Left renal pelvis (tissue), 4 donors: ENCODE measurements at places on chromosomes 5 and 9. TPM values are rescaled to one million over a fixed set of nuclear protein-coding genes. Genes with fewer than 3 reads are reported as not detected.

GRCh38 chr9:79688363-79688762 is 116.6 kb downstream of the TLE4 start:
- no peak for DNase-seq

GRCh38 chr9:5499157-5499556 is 11.2 kb upstream of the PDCD1LG2 start:
- DNase-seq = no peak

DNA sequence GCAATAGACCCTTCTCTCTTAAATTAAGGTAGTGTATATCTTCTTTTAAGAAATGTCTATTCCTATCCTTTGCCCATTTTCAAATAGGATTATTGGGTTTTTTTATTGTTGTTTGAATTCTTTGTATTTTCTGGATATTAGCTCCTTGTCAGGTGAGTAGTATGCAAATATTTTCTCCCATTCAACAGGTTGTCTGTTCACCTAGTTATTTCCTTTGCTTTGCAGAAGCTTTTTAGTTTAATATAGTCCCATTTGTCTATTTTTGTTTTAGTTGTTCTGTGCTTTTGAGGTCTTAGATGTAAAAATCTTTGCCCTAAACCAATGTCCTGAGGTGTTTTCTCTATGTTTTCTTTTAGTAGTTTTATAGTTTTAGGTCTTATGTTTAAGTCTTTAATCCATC is 104.7 kb downstream of the CWC27 start:
- no peak for DNase-seq

DNA sequence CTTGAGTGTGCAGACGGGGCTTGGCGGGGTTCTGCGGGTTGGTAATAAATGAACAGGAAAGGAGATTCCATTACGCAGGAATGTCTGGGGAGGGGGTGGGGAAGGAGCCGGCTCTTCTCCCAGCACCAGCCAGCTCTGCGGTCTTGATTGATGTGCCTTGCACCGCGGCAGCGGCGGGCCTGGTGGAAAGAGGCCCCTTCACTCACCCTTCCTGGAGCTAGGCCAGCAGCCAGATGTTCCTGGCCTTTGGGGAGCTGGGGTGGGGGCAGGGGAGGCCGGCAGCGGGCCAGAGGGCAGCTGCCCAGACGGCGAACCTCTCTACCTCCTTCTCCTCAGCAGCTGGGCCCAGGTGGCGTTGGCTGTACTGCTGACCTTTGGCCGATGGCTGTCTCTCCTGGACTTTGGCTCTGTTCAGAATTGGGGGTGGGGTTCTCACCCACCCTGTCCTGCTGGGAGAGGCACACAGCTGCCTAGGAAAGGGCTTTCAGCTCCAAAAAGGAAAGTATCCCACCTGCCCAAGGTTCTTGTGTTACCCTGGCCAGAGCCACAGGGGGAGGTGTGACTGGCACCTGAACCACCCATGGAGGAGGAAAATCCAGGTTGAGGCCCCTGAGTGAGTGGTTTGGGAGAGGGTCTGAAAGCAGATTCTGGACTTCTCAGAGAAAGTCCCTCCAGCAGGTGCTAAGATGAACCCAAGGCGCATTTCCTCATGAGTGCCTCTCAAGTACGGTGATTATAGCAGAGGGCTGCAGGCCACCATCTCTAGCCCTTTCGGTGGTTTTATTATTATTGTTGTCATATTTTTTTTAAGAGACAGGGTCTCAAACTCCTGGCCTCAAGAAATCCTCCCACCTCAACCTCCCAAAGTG is 58.0 kb upstream of the SYNPO start:
- DNase-seq = no peak

- no peak for DNase-seq
These were observed 27.1 kb downstream of the GRAMD2B start for GRCh38 chr5:126450346-126450745.

GRCh38 chr5:96952974-96953730 is 17.3 kb downstream of the LNPEP start:
- DNase-seq = no peak

- DNase-seq = no peak
These were observed 17.4 kb downstream of the C5orf15 start for GRCh38 chr5:133950821-133951612.

DNA sequence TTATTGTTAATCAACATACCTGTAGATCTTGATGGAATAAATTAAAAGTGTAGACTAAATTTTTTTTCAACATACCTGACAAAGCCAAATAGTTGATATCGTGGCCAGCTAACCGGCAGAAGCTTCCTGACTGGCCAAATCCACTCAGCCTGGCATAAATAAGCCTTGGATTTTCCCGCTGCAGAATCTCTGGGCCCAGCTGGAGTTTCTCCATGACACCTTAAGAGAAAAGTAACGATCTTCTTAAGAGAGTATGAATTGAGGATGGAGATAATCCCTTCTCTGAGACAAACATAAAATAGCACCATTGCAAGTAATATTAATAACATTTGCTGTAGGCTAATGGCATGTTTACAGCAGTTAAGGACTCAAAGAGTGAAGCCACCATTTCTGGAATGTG is 2.2 kb downstream of the AMACR start:
- DNase-seq = no peak

DNA sequence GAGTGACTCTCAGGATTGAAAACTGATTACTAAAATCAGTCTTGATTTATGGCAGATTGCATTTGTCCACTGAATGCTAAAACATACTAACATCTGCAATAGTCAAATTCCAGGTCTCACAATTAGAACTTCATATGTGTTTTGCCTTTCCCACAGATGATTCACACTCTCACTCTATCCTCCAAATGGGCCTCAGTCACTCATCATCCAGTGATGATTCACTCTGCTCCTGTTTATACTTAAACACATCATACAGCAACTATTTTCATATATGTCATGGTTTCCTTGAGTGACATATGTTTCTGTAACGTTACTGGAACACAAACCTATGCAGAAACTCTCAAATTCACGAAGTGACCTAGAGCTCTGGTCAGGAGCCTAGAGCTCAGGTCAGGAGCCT is 512.9 kb downstream of the HINT1 start:
- no peak for DNase-seq

DNA sequence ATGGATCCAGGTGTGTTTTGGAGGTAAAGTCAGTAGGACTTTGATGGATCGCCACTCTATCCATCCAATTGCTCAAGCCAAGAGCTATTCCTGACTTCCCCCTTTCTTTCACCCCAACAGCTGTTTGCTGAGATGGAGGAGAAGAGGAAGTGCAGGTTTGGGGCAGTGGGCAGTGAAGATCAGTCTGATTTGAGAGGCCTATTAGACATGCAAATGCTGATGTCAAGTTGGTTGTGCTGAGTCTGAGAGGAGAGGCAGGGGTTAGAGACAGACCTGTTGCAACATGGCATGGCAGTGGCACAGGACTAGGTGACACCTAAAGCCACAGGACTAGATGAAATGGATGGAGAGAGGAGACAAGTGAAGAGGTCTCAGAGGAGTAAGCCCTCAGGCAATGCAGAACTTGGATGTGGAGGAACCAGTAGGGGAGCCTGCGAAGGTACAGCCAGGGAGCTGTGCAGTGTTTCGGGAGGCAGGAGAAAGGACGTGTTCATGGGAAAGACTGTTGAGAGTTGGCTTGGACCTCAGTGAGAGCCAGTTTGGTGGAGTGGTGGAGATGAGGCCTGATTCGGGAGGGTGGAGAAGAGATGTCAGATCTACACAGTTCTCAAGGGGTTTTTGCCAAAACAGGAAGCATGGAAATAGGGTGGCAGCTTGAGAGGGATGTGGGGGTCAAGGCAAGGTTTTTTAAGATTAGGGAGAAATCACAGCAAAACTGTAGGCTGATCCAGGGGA is 175.0 kb downstream of the MACROH2A1 start:
- DNase-seq = no peak

DNA sequence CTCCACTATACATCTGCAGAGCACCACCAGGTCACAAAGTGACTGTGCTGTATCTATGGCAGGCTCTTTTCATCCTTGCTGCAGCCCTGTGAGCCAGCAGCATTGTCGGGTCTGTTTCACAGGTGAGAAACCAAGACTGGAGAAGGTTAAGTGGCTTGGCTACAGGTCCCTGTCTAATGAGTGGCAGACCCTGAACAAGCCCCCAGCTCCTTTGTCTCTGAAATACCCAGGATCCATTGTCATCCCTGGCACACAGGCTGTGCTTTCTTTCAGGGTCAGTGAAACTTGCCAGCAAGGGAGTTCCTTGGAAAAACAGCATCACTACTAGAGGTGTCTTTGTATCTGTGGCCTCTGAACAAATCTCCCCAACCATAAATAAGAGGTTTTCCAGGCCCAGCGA is 27.6 kb upstream of the CXCL14 start:
- DNase-seq = no peak

DNA sequence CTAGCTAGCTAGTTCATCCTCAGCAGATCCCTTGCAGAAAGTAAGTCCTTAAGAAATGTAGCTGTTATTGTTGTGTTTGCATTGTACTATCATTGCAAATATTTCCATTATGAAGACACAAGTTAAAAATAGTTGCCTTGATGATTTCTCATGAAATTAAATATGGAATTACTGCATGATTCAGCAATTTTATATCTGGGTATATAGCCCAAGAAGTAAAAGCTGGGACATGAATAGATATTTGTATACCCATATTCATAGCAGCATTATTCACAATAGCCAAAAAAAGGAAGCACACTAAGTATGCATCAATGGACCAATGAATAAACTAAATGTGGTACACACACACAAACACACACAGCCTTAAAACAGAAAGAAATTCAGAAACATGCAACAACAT is 6.8 kb downstream of the IFNB1 start:
- DNase-seq = no peak

- no peak for DNase-seq
These were observed 107.9 kb upstream of the SELENOP start for GRCh38 chr5:42919600-42919999.

DNA sequence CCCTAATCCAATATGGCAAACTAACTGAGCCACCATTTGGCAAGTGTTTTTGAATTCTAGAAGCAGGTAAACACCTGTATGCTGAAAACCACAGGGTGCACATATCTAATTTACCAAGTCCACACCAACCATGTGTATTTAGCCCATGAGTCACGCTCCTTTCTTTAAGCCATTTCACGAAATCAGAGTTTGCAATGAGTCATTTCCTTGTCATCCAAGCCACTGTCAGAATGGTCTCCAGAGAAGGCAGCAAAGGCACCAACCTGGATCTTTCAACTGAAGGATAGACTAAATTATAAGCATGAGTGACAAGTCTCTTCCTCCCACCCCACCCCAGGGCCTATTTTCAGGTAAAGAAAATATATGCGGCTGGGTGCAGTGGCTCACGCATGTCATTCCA is 110.0 kb downstream of the PAX5 start:
- DNase-seq = no peak

GRCh38 chr5:135139381-135140134 is 105.5 kb upstream of the PITX1 start:
- no peak for DNase-seq

GRCh38 chr5:172835290-172835993 is 1.4 kb downstream of the ERGIC1 start:
- no peak for DNase-seq

- no peak for DNase-seq
These were observed 23.7 kb upstream of the ZCCHC7 start for GRCh38 chr9:37096628-37097027.

GRCh38 chr9:132591244-132591643 is 8.8 kb downstream of the BARHL1 start:
- DNase-seq = no peak

The TAF9 gene
- polyA plus RNA-seq = 56.9 TPM

The KCNV2 gene
- polyA plus RNA-seq = not detected

The IL9 gene
- not detected for polyA plus RNA-seq

The CTXN3 gene
- polyA plus RNA-seq = not detected

The CBY3 gene
- 0.29 TPM for polyA plus RNA-seq

The STPG3 gene
- 0.57 TPM for polyA plus RNA-seq

The TSSK1B gene
- not detected for polyA plus RNA-seq

The LCN15 gene
- polyA plus RNA-seq = 0.14 TPM

The ACOT12 gene
- 0.60 TPM for polyA plus RNA-seq

The SOX30 gene
- 0.60 TPM for polyA plus RNA-seq

The IER5L gene
- polyA plus RNA-seq = 8.9 TPM

The PCDHB12 gene
- polyA plus RNA-seq = 4.9 TPM

The ADCY2 gene
- polyA plus RNA-seq = 7.1 TPM

The SUSD3 gene
- polyA plus RNA-seq = 9.7 TPM

The SERF1B gene
- 72.4 TPM for polyA plus RNA-seq

The TTF1 gene
- 19.3 TPM for polyA plus RNA-seq
